ENCODE measurements at places on chromosomes 16 and 17.

GRCh38 chr17:81508639-81509206 lies 3.9 kb downstream of the ACTG1 start:
- no peak for DNase-seq

DNA sequence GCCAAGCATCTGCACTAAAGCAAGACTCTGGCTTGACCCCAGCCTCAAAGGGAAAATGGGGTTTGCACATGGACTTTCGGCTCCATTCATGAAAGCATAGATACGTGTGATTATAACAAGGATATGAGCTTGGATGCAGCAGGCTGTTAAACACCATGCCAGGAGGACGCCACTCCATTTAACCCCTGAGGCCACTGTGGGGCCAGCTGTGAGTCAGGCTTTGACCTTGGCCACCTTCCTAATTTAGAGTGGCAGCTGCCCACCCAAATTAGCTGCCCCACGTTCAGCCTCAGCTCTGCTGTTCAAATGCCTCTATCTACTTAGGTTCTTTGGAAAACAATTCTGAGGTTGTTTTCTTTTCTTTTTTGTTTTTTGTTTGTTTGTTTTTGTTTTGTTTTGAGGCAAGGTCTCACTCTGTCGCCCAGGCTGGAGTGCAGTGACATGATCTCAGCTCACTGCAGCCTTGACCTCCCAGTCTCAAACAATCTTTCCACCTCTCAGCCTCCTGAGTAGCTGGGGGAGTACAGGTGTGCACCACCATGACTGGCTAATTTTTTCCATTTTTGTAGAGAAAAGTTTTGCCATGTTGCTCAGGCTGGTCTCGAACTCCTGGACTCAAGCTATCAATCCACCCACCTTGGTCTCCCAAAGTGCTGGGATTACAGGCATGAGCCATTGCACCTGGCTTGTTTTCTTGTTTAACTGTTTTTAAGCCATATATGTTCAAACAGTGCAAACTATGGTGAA lies 23.2 kb upstream of the KIFC3 start:
- DNase-seq = no peak

DNA sequence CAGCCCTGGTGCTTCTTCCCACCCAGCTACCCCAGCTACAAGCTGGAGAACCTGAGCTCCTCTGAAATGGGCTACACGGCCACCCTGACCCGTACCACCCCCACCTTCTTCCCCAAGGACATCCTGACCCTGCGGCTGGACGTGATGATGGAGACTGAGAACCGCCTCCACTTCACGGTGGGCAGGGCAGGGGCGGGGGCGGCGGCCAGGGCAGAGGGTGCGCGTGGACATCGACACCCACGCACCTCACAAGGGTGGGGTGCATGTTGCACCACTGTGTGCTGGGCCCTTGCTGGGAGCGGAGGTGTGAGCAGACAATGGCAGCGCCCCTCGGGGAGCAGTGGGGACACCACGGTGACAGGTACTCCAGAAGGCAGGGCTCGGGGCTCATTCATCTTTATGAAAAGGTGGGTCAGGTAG lies 3.6 kb downstream of the GAA start:
- DNase-seq = no peak

DNA sequence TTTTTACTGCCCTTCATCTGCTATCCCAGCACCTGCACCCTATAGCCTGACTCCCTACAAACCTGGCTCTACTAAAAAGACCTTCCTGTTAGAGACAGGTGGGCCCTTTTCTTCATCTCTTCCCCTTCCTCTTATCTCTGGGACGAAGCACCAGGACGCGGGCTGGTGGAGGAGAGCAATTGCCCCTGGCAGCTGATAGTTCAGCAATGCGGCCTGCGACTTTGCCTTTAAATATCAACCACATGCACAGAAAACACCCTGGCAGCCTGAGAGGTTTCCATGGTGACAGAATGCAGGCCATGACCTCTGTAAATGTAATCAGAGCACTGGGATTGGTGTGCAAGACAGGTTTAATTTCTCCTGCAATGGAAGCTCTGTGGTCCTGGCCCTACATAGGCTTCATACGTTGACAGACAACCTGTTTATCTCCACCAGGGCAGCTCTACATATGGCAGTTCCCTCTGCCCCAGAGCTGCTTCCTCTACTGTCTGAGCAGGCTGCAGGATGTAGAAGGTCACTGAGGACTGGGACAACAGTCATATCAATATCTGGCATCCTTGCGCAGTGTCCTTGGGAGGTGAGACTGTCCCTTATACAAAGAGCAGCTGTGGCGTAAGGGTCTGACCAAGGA lies 10.0 kb upstream of the SKAP1 start:
- no peak for DNase-seq

DNA sequence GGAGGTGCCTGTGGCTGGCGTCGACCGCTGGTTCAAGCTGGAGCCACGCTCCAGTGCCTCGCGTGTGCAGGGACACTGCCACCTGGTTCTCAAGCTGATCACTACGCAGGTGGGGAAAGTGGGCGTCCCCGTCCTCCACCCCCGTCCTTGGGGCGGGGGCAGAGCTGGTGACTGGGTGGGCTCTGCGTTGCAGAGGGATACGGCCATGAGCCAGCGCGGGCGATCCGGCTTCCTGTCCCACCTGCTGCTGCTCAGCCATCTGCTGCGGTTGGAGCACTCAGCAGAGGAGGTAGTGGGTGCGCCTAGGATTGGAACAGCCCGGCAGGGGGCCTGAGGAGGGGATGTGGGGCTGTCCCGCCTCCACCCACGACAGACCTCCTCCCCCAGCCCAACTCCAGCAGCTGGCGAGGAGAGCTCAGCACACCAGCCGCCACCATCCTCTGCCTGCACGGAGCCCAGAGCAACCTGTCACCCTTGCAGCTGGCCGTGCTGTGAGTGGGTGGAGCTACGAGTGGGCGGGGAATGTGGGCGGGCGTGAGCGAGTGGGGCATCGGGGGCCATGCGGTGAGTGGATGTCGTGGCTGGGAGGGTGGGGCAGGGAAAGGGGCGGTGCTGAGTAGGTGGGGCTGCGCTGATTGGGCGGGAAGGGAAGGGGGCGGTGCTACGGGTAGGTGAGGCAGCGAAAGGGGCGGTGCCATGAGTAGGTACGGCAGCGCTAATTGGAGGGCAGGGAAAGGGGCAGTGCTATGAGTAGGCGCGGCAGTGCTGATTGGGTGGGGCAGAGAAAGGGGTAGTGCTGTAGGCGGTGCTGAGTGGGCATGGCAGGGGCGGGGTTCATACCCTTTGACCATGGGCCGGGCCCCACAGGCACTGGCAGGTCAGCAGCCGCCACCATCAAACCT lies 8.9 kb downstream of the TSR3 start:
- DNase-seq = peak; percentile 90

DNA sequence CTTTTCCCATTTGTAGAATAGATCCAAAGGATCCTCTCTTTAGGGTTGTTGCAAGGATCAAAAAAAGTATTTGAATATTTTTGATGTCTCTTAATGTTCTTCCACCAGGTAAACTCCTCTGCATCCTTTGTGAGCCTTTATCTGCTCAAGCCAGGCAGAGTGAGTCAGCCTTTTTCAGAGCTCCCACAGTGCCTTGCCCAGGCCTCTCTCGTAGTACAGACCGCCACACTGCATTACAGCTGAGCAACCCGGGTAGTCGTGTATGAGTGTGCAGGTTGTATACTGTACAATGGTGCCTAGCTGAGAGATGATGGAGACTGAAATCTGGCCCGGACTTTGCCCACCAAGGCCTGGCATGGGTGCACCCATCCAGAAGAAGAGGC lies 20.9 kb downstream of the RHBDL3 start:
- no peak for DNase-seq
